ENCODE measurements at places on chromosomes 5 and 9. TPM values are rescaled to one million over a fixed set of nuclear protein-coding genes. Genes with fewer than 3 reads are reported as not detected.

KIAA0825 gene
- 5.0 TPM for polyA plus RNA-seq

ELOVL7 gene
- polyA plus RNA-seq, result 19.5 TPM

- DNase-seq, result no peak
Measured at GRCh38 chr9:69168709-69169217, 5.3 kb upstream of the TJP2 start.

RPS23 gene
- polyA plus RNA-seq, result 2,733 TPM

DNA sequence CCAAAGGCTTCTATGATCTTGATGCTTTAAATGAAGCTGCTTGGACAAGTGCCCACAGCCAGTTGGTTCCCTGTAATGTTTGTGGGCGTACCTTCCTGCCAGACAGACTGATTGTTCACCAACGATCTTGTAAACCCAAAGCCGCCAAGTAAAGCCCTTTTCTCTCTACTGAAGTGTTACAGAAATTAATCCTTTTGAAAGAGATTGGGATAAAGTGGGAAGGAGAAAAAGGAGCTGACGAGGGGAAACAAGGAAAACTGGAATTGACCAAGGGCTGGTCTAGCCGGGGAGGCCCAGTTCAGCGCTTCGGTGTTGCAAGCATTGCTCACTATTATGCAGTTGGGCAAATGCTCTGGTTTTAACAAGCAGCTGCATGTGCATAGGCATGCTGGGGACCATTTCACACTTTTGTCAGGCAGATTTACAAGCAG lies 53.2 kb downstream of the ZNF474 start:
- DNase-seq, result no peak

DNA sequence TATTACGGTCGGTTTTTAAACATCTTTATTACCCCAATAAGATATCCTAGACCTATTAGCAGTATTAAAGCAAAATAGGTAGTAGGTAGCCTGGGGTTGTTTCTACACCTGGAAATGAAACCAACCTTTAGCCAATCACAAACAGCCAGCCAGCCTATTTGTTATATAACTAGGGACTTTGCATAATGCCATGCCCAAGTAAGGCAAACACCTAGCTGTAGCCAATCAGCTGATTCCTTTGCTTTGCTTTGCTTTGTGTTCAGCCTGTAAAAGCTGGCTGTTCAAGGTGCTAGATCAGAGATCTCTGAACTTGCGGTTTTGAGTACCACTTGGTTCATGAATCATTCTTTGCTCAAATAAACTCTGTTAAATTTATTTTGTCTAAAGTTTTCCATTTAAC lies 46.5 kb upstream of the SETD9 start:
- DNase-seq, result no peak

DNA sequence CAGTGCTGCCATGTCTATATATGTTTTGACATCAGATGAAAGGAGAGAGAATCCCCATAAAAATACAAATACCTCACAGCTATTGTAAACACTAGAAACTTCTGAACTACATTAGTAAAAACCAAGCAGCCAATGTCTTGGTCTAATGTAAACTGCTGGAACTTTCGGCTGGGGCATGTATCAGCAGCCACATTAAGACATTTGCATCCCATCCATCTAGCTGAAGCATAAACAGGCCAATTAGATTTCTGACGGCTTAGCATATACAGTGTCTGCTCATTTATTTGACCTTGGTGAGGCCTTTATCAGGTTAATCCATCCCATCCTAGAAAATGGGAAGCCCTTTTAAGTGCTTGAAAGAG lies 65.7 kb downstream of the PTCH1 start:
- DNase-seq, result no peak

DNA sequence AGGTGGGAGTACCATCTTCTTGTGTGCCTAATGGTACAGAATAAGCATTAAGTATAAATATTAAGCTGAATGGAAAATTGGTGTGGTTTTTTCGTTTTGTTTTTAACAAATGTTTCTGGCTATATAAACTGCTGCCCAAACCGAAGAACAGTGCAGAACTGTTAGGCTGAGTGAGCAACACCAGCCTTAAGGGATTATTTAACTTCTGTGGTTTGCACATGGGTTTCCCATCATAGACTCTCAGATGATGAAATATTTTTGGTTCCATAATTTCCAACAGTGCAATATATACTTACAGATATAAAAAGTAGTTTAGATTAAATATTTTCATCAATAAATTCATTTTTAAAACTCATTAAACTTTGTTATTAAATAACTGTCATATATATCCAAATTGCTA lies 16.4 kb downstream of the C5orf63 start:
- no peak for DNase-seq

DNA sequence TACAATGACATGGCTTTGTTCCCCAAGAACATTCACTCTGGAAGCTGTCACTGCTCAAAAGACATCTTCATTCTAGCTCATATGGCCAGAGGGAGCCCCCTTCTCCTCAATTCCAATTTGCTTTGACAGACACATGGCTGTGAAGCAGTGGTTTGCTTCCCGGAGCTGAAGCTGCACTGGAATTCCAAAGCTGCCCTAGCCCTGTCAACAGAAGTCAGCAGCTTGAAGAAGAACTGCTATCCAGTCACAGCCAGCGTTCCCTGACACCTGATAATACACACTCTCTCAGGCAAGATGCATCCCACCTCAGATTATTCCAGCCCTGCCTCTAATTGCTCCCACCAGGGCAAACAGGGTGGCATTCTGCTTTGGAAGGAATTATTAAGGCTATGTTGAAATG lies 93.7 kb downstream of the SEMA5A start:
- no peak for DNase-seq

DNA sequence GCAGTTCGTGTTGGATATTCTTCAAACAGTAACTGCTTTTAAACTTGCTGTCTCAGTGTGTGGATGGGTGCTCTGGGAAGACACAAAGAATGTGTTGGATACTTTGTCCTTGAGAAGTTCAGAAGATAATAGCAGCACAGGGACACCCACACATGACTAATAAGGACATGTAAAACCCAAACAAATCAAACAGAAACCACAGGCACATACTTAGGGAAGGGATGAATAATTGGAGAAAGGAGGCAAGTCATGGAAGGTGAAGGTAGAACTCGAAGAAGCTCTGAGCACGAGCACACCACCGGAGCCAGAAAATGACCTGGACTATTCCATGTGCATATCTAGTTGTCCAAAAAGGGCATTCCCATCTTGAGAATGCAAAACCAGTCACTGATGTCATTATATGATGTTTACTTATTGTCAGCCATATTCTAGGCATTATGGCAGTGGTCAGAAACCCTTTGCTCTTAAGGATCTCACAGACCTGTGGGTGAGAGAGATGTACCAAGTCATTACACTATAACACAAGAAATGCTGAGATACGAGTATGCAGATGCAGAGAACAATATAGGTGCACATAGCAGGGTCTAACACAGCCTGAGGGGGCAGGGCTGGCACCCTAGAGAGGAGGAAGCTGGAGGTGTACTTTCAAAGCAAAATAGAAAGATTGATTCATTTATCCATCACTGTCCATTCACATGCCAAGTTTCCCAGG lies 152.9 kb downstream of the PIK3R1 start:
- no peak for DNase-seq

CENPK gene
- 37.4 TPM for polyA plus RNA-seq

ANKRD33B gene
- polyA plus RNA-seq, result 1.9 TPM

INSL6 gene
- 0.42 TPM for polyA plus RNA-seq

- DNase-seq, result no peak
Measured at GRCh38 chr5:167642779-167643517, 648.5 kb upstream of the WWC1 start.

GRCh38 chr5:157839157-157839795 lies 19.7 kb downstream of the CLINT1 start:
- DNase-seq, result no peak

PCDHB12 gene
- polyA plus RNA-seq, result 6.5 TPM

GRCh38 chr5:157491471-157491995 lies 31.5 kb downstream of the NIPAL4 start:
- no peak for DNase-seq
